ENCODE measurements at places on chromosomes 13 and 19.

DNA sequence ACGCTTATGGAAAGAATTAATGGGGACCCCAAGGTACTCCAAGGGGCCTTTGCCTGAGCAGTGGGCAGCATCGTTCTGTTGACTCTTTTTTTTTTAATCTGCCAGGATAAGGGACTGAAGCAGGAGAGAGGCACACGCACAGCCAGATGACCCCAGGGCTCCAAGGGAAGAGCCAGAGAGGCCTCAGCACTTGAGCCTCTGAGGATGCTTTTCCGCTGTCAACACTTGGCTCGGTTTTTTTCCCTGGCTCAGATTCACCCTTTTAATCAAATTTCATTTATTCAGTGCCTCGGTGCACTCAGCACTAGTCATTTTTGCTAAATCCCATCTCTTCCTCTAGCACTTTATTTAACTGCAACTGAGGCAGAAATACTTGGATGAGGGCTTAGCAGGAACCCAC, 226.3 kb downstream of the FGF9 start:
- DNase-seq: no peak

- no peak for DNase-seq
Measured at GRCh38 chr19:50314724-50315708, 14.2 kb downstream of the KCNC3 start.

DNA sequence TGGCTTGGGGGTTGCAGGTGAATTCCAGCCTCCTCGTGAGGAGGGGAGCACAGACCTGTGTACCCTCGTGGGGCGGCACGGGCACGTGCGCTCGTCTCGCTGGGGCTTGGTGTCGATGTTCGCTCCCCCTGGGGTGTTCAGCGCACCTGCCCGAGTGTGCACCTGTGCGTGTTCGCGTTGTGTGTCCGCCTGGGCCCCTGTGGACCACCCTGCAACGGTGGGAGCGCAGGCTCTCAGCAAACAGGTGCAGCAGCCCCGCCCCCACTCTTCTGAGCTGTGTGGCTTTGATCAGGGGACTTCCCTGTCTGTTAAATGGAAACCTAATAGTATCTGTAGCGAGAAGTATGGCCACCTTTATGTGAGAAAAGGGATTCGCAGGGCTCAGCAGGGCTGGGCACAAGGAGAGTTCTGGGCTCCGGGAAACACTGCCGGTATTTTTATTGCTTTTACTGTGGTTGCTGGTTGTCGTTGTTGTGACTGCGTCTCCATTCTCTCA, 549 bp downstream of the SMIM17 start:
- no peak for DNase-seq

GRCh38 chr13:68440874-68441273, 1210.7 kb upstream of the PCDH9 start:
- no peak for DNase-seq

- DNase-seq: no peak
Measured at GRCh38 chr19:39254531-39255345, 6.1 kb upstream of the IFNL4 start.

DNA sequence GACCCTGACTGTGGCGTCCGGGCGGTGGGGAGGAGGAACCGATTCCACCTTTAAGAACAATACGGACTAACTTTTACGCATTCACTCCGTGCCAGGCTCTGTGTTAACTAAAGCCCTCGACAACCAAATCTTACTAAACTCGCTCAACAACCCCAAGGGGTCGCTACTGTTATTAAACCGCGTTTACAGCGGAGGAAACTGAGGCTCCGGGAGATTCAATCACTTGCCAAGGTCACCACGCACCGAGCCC, 1.2 kb downstream of the SAMD1 start:
- DNase-seq: no peak

DNA sequence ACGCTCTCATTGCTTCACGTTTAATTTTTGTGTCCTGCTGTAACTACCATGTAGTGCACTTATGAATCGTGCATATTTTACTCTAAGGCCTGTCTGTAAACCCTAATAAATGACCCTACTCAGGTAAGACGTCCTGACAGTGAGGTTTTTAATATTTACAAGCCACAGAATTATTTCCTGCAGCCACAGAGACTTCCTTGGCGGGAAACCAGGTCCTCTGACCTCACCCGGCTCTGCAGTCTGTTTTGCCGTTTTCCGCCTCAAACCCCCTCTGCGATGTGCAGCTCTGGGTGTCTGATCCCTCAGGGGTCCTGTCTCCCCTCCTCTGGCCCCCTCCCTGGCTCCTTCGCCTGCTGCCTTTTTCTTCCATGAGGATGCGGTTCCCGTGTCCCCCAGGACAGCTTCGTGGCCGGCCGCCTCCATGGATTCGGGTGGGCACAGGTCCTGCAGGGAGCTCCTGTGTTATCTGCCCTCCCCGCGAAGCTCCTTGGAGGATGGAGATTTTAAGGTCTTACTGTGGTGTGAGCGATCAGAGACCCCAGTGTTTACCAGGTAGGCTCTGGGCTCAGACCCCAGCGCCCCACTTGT, 66.3 kb downstream of the MCF2L start:
- no peak for DNase-seq

- DNase-seq: no peak
Measured at GRCh38 chr13:98368019-98368418, 190.9 kb upstream of the RNF113B start.

GRCh38 chr19:30225676-30226463, 146.3 kb upstream of the ZNF536 start:
- DNase-seq: no peak

DNA sequence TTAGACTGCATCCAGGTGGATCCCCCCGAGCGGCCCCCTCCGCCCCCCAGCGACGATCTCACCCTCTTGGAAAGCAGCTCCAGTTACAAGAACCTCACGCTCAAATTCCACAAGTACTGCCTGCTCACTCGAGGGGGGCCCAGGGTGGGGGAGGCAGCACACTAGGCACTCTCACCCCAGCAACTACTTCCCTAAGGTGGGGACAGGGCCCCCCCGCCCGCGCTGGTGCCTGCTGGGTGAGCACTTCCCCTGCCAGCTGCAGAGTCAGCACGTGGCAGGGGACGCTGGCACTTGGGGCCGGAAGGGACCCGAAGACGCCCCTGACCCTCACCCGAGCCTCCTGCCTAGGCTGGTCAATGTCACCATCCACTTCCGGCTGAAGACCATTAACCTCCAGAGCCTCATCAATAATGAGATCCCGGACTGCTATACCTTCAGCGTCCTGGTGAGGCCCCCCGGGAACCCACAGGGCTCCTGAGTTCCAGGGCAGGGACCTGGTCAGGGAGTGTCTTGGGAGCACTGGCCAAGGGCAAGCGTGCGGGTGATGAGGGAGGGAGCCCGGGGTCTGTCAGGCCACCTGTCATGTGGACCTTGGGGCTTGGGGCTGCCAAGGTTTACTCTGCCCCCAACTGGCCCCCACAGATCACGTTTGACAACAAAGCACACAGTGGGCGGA, 5.2 kb downstream of the MCOLN1 start:
- no peak for DNase-seq

GRCh38 chr13:96089749-96090239, at the start of gene HS6ST3:
Gene HS6ST3 (plus strand): TSS chr13:96090107.
- DNase-seq: no peak

GRCh38 chr13:101799196-101799595, 346.7 kb downstream of the ITGBL1 start:
- DNase-seq: no peak

DNA sequence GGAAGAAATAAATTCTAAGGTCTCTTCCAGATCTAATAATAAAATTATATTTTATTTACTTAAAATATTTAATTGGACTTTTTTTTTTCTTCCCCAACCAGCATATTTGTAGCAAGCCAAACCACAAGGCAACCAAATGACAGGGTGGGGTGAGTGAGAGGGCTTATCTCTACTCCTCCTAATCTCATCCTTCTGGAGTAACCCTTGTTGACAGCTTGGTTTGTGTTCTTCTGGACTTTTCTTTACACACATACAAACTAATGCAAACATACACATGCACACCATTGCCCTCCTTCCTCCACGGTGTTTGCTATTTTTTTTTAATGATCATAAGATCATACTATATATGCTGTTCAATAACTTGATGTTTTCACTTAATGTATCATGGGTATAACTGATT, 383.1 kb downstream of the DLEU7 start:
- DNase-seq: no peak
